ENCODE measurements at places on chromosomes 7 and 10.

DNA sequence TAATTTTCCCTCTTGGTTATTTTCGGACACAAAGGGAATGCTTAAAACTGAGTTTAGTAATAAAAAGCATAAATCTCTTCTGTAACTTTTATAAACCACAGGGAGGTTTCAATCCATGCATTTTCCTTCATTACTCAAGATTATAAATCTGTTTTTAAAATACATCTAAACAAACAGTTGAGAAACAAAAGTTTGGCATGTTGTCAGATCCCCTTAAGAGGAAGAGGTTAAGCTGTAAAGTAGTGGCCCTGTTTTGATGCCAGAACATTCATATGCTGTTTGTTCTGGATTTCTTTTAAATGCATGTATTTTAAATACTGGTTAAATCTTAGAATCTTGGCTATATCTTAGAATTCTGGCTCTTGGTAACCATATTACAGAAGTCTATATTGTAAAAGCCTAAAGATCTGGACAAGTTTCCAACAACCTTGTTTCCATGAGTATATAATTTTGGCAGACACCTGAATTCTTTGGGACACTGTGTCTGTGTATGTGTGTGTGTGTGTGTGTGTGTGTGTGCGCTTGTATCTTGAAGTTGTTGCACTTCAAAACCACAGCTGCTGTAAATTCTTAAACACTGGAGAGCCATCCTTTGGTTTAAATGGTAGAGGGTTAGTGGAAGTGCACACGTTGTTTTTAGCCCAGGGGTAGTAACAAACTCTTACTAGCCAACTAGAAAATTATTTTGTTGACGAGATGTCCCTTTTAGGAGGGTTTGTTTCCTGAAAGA is 6.8 kb upstream of the SEMA4G start:
- no peak for ATAC-seq

DNA sequence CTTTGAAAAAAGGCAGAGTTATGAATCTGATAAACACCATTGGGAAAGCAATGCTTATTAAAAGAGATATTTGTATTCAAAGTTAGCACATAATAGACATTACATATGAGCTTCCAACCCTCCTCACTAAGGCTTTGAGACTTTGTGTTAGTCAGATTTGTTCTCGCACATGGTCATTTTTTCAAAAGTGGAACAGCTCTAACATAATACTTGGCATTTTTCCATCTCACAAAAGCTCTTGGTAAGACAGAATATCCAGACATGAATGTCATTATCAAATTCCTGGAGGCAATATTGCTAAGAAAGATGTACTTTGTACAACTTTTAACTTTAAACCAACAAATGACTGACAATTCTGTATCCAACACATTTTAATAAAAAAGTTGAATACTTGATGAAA is 292.4 kb upstream of the SMIM30 start:
- no peak for ATAC-seq

- no peak for ATAC-seq
These were observed 256.3 kb upstream of the CSTF2T start for GRCh38 chr10:51955696-51956095.

DNA sequence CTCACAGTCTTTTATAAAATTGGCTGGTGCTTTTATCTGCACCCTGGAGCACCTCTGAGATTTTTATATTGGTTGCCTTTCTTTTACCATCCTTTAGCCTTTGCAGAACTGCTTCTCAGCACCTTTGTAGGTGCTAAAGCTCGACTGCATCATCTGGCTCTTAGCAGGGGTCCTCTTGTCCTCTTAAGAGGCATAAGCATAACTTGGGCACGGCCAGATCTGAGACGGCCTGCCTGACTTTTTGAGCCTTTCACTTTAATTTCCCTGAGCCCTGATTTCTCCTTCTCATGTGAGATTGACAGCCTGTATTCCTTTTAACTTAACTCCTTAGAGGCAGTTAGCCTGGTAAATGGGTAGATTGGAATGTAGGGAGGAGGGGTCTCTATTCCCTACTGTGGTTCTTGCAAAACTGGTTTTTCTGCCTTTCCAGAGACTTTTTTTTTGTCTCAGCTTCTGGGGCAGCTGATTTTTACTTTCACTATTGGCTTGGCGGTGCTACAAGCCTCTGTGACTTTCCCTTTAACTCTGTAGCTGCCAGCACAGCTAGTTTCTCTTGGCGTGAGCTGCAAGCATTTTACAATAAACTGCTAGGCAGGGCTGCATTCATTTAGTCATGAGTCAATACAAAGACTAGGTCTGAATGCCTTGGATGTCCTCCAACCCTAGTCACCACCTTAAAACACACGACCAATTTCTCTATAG is 24.0 kb downstream of the ZPBP start:
- ATAC-seq = peak; percentile 82

GRCh38 chr7:91327346-91327745 is 63.1 kb downstream of the FZD1 start:
- no peak for ATAC-seq

- ATAC-seq = no peak
These were observed 76.9 kb upstream of the LRRC4 start for GRCh38 chr7:128108129-128108528.

DNA sequence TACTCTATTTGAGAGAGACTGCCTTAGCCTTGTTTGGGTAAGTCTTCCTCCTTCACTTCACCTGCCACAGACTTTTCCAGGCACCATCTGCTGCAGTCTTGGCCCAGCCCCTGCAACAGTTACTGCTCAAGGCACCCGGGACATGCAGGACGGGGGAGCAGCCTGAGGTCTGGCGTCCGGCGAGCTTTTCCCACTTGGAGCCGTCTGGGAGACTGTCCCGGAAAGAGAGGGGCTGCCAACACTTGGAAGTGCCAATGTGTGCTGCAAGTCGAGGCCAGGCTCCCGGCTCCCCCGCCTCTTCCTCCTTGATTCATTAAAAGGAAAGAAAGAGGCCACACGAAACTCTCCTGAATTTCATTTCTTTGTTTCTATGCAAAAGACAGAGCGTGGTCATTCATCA is 13.7 kb downstream of the HTRA1 start:
- no peak for ATAC-seq

DNA sequence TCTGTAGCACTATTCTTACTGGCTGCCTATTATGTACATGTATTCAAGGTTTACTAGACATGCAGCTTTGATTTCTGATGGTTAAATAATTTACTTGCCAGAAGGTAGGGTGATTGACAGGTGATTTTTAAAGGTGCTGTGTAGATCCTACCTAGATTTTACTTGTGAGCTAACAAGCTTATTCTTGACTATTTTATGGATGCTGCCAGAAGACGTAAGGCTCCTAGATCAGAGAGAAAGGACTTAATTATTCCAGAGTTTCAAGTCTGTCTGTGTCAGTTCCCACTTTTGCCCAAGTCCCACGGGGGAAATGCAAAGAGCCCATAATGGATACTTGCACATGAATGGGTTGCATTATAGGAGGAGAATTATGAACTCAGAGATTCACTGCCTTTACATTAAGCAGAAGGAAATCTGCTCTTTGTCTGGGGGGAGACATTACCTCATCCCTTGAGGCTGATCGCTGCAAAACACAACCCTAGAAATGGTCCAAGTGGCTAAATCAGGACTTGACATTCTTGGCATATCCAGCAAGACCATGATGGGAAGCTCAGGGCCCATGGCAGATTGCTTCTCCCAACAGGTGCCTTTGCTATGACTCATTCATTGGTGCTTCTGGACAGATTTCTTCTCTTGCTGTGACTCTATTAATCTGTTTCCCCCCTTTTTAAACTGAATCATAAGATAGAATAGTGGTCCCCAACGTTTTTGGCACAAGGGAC is 32.1 kb downstream of the GPR158 start:
- ATAC-seq = no peak

DNA sequence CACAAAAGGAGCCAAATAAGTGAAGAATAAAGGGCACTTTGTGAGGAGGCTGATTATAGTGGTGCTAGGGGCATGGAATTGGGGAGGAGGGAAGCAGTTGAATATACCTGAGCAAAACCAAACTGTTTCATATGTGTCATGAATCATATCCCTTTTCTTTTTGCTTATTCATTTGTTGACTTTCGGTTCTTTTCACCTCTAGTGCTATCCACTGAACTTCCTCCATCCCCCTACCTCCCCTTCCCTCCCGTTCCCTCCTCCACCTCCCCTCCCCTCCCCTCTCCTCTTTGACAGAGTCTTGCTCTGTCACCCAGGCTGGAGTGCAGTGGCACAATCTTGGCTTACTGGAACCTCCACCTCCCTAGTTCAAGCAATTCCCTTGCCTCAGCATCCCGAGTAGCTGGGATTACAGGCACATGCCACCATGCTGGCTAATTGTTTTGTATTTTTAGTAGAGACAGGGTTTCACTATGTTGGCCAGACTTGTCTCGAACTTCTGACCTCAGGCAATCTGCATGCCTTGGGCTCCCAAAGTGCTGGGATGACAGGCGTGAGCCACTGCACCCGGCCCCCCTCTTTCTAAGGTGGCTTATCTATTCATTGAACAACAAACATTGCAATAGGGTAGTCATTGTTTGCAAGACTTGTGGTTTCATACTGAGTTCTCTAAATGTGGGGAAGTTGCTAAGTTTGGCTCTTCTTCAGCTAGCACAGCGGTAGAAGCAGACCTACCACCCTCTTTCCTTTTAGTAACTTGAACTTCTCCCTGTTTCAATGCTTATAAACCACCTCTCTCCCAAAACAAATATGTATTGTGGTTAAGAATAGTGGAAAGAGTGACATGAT is 150.4 kb upstream of the PRPS1L1 start:
- peak; percentile 51 for ATAC-seq

GRCh38 chr10:36202881-36203280 is 560.8 kb upstream of the FZD8 start:
- no peak for ATAC-seq

GRCh38 chr7:106655703-106656498 is 5.1 kb downstream of the CCDC71L start:
- no peak for ATAC-seq

DNA sequence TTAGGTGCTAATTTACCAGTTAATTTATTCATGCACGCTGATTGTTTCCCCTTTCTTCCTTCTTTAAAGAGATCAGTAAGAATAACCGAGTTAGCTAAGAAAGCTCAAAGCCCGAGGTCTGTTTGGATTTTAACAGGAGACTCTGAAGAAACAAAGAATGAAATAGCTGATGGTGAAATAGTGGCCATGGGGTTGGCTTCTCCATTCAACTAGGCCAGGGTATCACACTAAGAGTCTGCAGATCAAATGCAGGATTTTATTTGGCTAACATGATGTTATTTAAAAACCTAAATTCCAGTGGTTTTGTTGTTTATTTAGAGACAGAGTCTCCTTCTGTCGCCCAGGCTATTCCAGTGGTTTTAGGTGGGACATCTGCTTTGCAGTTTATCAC is 65.2 kb upstream of the SYPL1 start:
- ATAC-seq = no peak

GRCh38 chr7:36070230-36070629 is 82.8 kb upstream of the EEPD1 start:
- ATAC-seq = no peak

- no peak for ATAC-seq
These were observed 138.7 kb downstream of the FAM53B start for GRCh38 chr10:124605481-124605855.

GRCh38 chr7:34879871-34880270 is 157.4 kb downstream of the DPY19L1 start:
- ATAC-seq = no peak

GRCh38 chr7:116626886-116627285 is 45.1 kb upstream of the MET start:
- ATAC-seq = no peak

DNA sequence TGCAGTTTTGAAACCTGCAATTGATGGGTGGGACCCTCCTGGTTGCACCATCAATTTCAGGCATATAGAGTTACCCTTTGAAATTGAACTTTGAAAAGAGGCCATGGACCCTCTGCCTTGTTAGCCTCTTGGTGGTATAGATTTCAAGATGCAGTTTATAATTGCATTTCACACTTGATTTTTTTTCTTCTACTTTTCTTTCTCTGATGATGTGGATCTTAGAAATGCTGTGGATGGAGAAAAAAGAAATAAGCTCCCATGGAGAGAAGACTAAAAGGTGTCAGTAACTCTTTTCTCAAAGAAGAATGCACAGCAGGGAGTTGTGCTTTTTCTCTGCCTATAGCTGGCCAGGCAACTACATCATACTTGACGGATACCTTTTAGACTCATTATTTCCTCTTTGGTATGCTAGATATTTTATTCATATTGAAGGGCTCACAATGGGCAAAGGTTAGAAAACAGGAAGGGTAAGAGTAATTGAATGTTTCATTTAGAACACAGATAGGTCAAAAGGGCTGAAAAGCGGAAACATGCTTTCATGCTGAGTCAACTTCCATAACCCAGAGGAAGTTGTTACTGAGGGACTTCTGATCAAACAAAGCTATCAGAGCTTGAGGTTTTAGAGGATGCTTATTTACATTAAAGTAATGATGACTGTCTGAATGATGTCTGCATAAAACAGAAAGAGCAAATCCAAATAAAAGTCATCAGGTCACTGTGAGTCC is 773.2 kb upstream of the LRRN3 start:
- ATAC-seq = no peak

- no peak for ATAC-seq
These were observed 42.5 kb downstream of the CCDC71L start for GRCh38 chr7:106618480-106618879.

DNA sequence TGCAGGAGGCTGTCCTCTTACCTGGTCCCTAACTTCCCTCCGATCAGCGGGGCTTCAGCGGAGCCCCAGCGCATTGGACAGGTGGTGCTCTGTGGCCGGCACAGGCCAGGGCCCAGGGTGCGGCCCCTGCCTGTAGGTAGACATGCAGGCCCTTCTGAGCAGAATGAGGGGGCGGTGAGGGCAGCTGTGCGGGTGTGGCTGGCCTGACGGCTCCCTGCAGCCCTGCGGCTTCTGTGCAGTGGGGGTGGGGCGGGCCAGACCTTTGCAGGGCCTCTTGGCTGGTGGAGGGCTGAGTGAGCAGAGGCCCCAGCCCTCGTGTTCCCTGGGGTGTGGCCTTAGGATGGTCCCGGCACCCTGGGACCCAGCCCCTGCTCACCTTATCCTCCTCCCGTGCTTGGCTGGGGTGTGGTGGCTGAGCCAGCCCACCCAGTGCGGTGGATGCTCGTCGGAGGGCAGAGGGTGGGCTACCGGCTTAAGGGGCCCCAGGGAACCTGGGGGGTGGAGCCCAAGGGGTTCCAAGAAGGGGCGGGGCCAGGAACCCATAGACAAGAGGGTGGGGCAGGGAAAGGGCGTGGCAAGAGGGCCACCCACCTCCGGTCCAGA is 175.2 kb upstream of the TNRC18 start:
- peak; percentile 50 for ATAC-seq

DNA sequence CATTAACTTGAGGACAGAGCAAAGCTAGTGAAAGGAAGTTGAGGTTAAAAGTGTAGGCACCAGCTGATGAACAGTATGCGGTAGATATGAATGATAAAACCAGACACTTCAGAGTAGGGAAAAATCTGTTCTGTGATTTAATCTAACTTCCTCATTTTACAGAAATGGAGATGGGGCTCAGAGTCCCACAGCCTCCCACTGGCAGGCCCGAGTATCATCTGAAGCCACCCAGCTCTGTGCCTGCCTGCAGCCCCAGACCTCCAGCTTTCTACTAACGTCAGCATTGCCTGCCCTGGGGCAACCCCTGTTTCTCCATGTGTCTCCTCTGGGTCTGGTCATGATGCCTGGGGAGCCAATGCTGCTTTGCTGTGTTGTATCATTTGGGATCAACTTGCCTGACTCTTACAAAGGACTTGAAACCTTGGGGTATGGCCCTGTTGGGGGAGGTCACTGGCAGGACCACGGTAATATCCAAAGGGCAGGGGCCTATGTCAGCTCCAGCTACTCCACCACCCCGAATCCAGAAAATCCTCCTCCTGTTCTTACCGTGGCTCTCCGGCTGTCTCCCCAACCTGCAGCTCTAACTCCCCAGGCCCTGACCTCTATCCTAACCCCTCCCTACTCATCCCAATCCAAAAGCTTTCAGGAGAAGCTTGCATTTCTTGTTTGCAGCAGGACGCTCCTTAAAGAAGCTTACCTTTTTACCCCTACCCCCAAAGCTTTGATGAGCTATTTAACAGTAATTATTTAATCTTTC is 56.2 kb upstream of the NPY start:
- ATAC-seq = no peak

GRCh38 chr7:55517191-55517633 is 55.1 kb downstream of the VOPP1 start:
- ATAC-seq = no peak

Measured in esophagus mucosa (tissue), 1 donor.